ENCODE measurements at places on chromosomes 11 and 22.

DNA sequence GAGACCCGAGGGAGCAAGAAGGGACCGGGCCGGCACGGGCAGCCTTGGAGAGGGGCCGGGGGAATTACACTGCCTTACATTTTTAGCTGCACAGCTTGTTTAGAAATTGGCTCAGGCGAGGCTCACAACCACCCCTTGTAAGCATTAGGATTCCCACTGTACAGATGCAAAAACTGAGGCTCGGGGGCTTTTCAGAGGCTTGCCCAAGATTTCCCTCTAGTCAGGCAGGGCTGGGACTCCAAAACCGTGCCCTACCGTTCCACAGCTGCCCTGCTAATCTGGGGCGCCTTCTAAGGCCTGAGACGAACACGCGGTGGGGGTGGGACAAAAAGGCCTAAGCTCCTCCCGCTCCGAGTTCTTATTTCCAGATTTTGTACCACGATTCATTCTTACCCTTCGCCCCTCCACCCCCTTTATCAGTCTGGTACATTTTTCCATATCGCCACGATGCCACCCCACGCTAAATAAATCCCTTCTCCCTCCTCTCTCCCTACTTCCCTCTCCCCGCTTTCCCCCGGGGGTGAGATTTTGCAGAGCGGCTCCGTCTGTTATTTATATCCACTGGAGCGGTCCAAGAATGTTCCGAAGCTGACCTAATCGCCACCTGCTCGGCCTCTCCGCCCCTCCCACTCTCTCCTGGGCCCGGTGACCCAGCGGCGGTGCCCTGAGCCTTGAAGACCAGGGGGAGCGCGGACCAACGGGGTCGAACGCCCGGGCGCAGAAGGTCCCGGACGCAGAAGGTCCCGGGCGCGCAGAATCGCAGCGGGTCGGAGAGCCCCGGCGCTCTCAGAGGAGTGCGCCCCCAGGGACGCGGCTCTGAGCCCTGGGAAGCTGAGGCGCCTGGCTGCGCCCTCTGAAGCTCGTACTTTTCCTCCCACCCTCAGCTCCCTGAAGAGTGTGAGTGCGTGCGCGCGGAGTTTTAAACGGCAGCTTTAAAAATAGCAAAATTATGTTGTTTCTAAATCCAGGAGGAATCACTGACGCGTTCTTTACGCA is 764 bp upstream of the PACSIN3 start:
- peak; percentile 12 for DNase-seq

- DNase-seq: no peak
Measured at GRCh38 chr22:35104491-35104890, 38.5 kb downstream of the ISX start.

DNA sequence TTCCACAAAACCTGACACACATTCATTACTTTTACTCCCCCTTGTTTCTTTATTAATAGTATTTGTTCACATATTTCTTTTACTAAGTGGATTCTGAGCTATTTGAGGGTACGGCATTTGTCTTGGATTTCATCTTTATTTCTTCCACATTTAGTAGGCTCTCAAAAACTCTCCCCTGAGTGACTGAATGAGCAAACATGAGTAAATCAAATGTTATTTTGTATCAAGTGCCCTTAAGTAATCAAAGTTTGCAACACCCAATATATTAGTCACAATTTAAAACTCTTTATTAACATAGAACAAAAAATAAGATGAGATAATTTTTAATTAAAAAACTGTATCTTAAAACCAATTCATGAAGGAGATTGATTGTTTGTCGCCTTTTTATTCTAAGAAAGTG is 1101.9 kb upstream of the TENM4 start:
- no peak for DNase-seq

DNA sequence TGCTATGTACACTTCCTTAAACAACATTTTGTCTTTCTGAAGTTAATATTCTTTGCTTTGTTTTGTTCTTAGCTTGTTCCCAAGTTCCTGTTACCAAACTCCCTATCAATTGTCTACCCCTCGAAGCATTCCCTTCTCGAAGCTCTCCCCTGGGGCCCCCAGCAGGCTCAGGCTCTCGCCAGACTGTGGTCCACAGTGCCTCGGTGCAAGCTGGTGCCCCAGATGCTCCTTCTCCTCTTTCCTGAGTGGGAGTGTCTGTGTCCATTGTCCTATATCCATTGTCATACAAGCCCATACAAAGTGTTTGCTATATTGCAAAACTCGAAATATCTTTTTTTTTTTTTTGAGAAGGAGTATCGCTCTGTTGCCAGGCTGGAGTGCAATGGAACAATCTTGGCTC is 51.7 kb upstream of the RTL6 start:
- no peak for DNase-seq

DNA sequence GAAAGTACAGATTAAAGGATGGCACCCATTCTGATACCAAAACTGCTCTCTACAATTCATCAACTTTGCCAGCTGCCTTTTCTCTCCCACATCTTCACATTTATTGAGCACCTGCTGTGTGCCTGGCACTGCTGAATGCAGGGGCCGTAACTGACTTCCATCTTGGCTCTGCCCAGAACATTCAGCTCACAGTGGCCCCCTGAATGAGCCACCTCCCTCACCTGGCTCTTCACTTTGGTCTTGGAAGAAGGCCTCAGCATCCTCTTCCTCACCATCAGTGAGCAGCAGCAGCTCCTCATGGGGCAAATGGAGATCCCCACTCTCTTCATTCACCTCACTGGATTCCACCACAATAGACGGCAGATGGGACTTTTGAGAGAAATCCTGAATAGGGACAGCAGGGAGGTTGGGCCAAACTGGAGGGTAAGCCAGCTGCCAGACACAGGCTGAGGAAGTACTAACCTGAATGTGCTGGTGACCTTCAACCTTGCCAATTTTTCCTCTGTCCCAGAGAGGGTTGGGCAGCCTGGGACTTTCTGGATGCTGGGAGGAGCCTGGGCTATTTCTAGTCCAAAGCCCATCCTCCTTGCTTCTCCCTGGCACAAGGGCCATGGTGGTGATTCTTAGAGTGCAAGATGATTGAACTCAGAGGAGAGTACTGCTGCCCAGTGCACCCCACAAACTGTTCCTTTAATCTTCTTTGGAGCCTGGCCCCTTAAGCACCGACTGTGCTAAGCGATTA is 1.9 kb upstream of the UQCC3 start:
- DNase-seq: no peak

GRCh38 chr22:49735901-49736421 is 91.7 kb downstream of the BRD1 start:
- DNase-seq: no peak

DNA sequence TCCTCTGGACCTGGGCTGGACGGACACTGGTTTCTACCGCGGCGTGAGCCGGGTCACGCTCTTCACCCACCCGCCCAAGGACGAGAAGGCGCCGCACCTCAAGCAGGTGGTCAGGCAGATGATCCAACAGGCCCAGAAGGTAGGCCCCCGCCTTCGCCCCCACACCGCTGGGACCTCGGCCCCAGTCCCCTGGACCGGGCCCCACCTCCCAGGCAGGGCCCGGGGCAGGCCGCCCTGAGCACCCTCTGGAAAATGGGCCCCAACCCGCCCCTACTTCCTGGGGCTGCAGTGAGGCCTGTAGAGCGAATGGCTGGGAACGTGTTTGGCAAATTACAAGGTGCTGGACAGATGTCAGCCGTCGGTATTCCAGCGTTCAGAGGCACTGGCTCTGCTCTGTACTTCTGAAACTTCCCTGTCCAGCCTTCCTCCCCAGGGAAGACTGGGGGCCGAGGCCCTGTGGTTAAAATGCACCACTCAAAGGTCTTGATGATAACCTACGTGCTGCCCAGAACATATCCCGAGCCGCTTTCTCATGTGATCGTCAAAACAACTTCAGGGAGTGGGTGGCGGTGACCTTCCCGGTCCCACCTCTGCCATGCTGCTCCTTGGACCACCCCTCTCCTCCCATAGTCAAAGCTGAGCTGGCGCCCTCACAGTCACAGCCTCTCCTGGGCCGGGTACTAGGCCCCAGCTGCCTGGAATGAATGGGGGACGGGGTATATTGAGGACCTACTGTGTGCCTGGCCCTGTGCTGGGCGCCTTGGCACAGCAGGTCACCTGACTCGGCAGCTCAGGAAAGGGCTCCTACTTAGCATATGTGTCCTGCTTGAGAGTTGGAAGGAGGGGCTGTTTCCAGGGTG is 869 bp downstream of the FAM83F start:
- no peak for DNase-seq

DNA sequence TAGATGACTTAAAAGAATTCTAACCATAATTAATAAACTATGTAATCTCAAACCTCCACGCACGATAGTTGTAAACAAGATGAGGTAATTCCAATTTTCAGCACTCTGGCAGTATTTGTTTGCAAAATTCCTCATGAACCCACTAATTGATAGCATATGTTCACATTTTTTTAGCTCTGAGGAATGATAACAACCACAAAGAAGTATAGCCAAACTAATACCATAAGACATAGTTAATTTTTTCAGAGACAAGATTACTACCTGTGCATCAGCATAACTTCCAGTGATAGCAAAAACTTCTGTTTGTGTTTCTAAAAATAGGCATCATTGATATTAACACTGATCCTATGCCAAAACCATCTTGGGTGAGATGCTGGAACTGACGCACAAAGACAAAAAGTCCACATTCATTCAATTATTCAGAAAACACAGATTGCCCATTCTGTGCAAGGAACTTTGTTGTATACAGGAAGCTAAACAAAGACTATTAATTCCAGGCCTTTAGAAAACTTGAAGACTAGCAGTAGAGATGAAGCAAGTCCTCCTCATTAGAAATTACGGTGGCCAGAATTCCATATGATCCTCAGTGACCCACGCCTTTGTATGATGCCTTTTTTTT is 57.7 kb downstream of the PDGFD start:
- DNase-seq: no peak

- DNase-seq: peak; percentile 54
Measured at GRCh38 chr11:2420502-2421225, 20.1 kb downstream of the TSSC4 start.

- no peak for DNase-seq
Measured at GRCh38 chr11:3867209-3868091, 12.0 kb downstream of the STIM1 start.

DNA sequence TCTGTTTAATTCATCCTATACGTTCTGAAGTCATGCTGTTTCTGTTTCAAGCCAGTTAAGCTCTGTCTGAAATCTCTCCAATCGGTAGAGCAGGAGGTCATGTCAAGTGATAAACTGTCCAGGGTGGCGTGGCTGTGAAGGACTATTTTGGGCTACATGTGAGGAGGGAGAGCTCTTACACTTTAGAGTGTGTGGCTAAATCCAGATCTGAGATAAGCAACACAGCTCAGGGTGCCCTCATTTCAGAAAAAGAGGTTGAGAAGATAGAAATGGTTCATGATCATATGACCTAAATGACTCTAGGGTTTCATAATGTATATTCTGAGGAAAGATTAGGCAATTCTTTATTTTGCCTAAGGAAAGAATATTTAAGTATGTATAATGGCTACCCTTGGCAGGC is 8.4 kb downstream of the BLID start:
- DNase-seq: no peak

DNA sequence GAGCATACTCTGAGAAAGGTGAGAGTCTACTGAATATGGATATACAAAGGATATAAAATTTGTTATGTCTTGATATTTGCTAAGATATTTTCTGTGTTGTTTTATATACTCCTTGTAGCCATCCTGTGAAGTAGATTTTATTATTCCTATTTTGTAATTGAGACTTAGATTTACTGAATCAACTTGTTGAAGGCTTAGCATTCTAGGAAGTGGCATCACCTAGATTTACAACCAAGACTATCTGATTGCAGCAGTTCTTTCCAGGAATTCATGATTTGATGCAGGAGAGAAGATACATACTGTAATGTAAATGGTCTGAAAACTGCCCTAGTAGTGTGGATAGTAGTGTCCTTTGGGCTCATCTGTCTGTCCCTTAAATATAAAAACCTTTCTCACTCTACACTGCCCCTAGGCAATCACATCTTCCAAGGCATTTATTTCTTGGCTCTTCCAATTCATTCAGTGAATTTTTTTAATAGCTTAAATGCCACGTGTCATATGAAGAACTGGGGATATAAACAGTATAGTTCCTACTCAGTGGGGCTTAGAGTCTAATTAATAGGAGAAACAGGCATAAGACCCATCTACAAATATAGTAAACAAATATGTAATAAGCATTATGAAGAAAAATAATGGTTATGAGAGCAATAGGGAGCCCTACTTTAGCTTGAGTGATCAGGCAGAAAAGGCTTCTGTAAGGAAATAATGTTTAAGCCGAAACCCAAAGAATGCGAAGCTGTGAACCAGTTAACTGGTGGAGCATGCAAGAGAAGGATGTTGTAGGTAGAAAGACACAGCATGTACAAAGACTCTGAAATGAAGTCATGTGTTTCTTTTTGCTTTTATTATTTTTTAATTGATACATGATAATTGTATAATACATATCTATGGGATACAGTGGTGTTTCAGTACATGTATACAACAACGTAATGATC is 13.6 kb downstream of the IPO7 start:
- no peak for DNase-seq

GRCh38 chr11:94120946-94121345 is 7.7 kb upstream of the PANX1 start:
- DNase-seq: no peak

GRCh38 chr22:39240831-39241793 is 3.7 kb downstream of the PDGFB start:
- DNase-seq: peak; percentile 51

- DNase-seq: no peak
Measured at GRCh38 chr11:8917157-8917825, 6.3 kb downstream of the AKIP1 start.

DNA sequence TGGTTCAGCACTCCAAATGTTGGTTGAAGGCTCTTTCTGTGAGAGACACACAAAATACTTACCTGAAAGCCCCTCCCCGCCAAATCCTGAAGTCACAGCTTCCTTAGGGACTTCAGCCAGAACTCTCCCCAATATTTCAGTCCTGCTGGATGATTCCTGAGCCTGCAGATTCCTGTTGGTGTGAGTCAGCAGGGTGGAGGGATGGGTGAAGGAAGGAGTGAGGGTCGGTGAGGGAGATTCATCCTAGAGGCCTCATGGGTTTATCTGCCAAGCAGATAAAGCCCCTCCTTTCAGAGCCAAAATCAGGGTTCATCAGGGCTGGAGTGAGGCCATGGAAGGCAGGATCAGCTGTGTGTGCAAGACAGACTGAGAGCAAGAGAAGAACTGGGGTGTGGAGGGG is 37.9 kb downstream of the SMIM38 start:
- no peak for DNase-seq

GRCh38 chr11:31340903-31341572 is 28.5 kb downstream of the DCDC1 start:
- no peak for DNase-seq

- no peak for DNase-seq
Measured at GRCh38 chr11:67572747-67573419, 10.7 kb upstream of the GSTP1 start.

- DNase-seq: no peak
Measured at GRCh38 chr11:93984936-93985335, 36.2 kb upstream of the HEPHL1 start.

DNA sequence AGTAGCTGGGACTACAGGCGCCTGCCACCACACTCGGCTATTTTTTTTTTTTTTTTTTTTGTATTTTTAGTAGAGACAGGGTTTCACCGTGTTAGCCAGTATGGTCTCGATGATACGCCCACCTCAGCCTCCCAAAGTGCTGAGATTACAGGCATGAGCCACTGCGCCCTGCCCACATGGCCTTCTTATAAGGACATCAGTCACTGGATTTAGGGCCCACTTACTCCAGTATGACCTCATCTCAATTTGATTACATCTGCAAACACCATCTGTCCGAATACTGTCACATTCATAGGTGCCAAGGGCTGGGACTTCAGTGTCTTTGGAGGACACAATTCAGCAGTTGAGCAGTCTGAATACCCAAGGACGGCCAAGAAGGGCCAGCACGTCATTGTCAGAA is 8.2 kb upstream of the PRR5 start:
- DNase-seq: no peak

GRCh38 chr11:82676483-82677094 is 57.1 kb downstream of the FAM181B start:
- no peak for DNase-seq
